Fibroblast of skin of abdomen (primary cell): ENCODE measurements at places on chromosomes 12 and 14.

- no peak for DNase-seq
Observed at GRCh38 chr12:29944269-29945000, 160.7 kb upstream of the TMTC1 start.

DNA sequence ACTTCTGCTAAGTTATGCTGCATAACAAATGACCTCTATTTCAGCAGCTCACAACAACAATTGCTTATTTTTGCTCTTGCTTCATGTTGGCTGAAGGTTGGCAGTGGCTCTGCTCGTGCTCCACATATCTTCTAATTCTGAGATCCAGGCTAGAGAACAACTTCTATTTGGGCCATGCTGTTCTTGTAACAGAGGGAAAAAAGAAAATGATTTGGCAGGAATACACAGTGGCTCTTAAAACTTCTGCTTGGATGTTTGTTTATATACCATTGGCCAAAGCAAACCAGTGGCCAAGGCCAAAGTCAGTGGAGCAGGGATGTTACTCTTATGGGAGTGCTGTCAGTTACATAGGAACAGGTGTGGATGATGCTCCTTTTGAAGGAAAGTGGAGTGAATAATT, 32.1 kb downstream of the GPHN start:
- no peak for DNase-seq

DNA sequence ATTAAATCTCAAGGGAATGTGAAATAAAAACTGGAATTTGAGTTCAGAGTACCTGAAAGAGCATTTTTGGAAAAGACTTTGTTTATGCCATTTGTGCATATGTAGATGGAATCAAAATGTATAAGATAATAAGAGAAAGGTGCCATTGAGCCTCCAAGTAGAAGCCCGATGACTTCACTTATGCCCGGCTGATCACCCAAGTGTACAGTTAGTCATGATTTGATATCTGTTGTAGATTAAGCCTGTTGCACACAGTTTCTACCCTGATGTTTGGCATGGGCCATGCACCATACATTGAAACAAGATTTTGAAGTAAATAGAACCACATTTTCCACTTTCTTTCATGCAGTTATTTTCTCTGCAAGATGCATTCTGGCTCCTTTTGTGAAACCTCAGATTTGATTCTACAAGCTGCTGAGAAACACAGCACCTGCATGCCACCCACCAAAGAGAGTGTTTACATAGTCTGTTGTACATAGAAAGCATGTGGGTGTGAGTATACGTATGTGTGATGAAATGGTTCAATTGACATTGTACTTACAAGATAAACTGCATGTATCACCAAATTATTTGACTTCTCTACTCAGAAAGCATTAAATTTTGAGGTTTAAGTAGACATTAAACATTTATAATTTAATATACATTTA, 772.5 kb downstream of the DIO2 start:
- no peak for DNase-seq

- DNase-seq = peak; percentile 96
Observed at GRCh38 chr12:2311020-2311778, 258.4 kb downstream of the CACNA1C start.

DNA sequence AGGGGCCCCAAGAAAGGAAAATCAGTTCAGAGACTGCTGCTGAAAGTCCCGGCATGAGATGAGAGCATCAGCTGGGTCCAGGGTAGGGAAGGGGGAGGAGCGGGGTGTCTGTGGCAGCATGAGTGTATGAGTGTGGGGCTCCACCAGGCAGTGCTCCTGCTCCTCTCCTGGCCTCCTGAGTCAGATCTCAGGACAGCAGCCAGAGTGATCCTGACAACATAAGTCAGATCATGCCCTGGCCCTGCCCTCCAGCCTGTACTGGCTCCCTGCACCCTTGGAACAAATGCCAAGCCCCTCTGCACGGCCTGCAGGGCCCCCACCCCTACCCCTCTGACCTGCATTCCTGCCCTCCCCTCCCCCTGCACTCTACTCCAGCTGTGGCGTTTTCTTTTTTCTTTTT, 24.2 kb upstream of the LRP1-AS start:
- DNase-seq = peak; percentile 77

- DNase-seq = no peak
Observed at GRCh38 chr12:24127919-24128721, 178.7 kb upstream of the SOX5 start.

GRCh38 chr14:83913476-83913875, 1616.5 kb upstream of the FLRT2 start:
- no peak for DNase-seq
